Upper lobe of left lung (tissue), 6 donors: ENCODE measurements at places on chromosomes 4 and X. TPM values are rescaled to one million over a fixed set of nuclear protein-coding genes. Genes with fewer than 3 reads are reported as not detected.

OGT gene
- total RNA-seq, result 118 TPM

CLOCK gene
- total RNA-seq, result 10.2 TPM

CPZ gene
- 8.6 TPM for total RNA-seq

CCDC160 gene
- 0.27 TPM for total RNA-seq

NSUN7 gene
- 31.6 TPM for total RNA-seq

HTN1 gene
- not detected for total RNA-seq

TTC29 gene
- 1.1 TPM for total RNA-seq

NXF2B gene
- total RNA-seq, result not detected

ING2 gene
- 10.0 TPM for total RNA-seq

IQSEC2 gene
- total RNA-seq, result 25.3 TPM

DNA sequence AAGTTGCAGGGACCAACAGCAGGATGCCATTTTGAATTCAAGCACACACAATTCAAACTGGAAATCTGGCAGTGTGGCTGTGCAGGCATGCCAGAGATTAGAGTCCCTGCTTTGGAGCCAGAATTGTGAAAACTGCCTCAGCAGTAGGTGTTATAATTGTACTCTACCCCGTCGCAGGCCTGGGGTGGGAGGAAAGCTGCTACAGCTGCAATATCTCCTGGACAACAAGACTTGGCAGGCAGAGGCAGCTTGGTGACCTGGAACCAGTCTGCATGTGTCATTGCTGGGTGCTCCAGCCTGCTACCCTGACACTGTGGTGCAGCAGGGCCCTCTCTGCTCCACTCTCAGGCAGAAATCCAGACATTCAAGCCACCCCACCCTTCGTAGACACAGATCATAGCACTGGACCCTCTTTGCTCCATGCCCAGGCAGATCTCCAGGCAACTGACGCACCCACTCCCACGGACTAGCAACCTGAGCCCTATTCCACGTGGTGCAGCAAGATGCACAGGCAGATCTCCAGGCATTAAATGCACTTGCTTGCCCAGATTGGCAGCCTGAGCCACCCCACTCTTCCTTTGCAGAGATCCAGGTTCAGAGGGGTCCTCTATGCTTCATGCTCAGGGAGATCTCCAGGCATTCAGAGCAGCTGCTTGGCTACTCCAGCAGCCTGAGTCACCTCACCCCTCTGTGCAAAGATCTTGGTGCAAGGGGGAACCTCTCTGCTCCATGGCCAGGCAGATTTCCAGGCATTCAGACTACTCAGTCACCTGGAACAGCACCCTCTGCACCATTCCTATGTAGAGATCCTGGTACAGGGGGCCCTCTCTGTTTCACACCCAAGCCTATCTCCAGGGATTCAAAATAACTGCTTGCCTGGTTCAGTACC lies 140.5 kb downstream of the LRBA start:
- no peak for DNase-seq

DNA sequence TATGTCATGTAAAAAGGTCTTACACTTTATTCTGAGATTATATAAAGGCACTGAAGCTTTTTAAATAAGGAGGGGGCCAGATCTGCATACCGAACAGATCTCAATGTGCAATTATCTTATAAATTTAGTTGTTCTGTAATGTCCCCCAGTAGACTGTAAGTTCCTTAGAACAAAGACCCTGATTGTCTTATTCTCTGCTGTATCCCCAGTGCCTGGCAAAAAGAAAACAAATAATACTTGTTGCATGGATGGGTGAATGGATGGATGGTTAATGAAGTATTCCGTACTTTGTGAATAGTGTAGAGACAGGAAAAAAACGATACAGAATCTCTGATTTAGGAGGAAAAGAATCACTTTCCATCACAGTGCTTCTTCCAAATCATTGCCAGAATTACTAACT lies 141.5 kb downstream of the CHM start:
- DNase-seq, result no peak

DNA sequence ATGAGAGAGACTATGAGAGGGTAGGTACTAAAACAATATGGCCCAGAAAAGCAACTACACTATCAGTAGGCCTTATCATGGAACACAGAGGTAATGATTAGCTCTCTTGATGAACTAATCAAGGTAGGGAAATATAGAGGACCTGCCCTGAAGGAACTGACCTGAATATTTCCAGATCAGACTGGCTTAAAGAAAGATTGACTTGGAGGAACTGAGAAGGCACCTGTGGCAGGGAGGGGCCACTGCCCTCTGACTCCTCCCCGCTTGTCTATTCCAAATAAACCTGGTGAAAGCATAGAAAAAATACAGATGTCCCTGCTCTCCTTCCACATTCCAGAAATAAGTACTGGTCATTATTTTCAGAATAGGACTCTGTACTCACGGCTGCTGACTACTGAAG lies 5.5 kb downstream of the RPS6KA6 start:
- no peak for DNase-seq

- no peak for DNase-seq
Measured at GRCh38 chr4:185909972-185910371, 98.0 kb upstream of the SORBS2 start.

GRCh38 chr4:1746919-1747602 lies 25.7 kb downstream of the TACC3 start:
- no peak for DNase-seq

GRCh38 chrX:39898147-39898546 lies 199.6 kb downstream of the BCOR start:
- no peak for DNase-seq

- DNase-seq, result no peak
Measured at GRCh38 chr4:153962311-153963039, 173.6 kb upstream of the SFRP2 start.

GRCh38 chr4:142314247-142314646 lies 531.9 kb downstream of the INPP4B start:
- no peak for DNase-seq

DNA sequence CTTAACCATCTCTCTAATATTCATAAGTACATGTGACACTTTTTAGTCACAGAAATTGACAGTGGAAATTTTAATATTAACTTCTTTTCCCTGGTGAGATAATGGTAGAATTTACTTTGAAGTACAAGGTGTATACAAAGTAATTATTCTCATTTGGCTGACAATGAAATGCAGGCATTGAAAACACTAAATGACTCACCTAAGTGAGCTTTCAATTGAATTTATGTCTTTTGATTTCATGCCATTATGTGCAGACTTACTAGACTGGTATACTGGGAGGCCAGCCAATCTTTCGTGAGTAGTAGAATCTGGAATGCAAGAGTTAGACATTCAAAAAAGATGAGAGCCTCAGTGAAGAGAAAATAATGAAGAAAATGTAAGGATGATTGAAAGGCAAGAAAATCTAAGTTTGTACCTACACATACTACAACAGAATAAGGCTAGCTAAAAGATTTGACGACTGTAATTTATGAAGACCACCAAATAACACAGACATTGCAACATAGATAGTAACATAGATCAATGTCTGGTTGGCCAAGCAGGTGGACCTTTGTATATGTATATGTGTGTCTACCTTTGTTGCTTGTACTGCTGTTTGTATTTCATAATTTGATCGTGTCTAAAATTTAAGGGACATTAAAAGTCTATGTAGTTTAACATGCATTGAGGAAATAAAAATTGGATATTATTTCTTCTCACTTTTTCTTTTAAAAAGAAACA lies 459.7 kb downstream of the IL15 start:
- no peak for DNase-seq

GRCh38 chr4:79638735-79639134 lies 230.7 kb upstream of the GK2 start:
- no peak for DNase-seq

- DNase-seq, result no peak
Measured at GRCh38 chr4:162457071-162457865, 293.5 kb upstream of the FSTL5 start.

DNA sequence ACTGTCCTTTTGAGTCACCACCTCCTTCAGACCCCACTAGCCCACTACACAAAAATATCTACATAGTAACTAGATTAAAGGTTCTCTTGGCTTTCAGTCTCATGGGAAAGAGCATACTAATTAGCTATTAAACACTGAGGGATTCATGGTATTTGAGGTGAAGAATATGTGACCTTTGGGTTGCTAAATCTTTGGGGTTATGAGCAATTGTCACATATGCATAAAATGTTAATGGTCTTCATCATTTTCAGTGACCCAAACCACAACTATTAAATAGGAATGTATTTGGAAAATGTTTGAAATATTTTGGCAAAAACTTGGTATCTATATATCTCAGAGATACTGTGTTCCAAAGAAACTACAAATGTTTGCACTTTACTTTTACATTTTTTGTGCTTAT lies 365.1 kb downstream of the MAGEB5 start:
- no peak for DNase-seq

GRCh38 chr4:61841714-61842113 lies 641.6 kb downstream of the ADGRL3 start:
- no peak for DNase-seq

DNA sequence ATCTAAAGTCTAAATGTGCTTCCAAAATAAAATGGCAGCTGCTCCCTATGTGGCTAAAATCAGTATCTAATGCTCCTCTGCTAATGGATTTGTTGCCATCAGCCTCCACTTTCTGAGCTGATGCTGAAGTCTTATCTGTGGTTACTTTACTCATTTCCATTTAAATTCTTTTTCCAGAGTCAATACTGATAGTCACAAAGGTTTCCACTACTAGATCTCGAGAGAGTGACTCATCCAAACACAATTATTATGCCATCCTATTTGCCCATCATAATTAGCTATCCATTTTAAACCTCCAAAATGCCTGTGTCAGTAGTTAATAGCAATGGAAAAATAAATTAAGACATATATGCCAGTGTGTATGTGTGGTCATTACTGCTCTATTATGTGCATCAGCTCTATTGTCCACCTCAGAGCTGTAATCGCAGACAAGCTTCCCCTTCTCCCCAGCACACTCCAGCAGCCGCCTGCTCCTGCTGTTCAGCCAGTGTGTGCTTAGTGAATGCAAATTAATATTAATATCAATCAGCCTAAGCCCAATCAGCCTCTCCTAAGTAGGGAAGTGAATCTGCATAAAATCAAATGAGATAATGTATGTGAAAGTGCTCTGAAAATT lies 199.8 kb upstream of the ZIC3 start:
- no peak for DNase-seq

- no peak for DNase-seq
Measured at GRCh38 chr4:39353478-39354253, 12.5 kb downstream of the RFC1 start.

- no peak for DNase-seq
Measured at GRCh38 chr4:76804096-76804495, 93.8 kb downstream of the SOWAHB start.

- no peak for DNase-seq
Measured at GRCh38 chr4:156888762-156889161, 82.8 kb downstream of the PDGFC start.

DNA sequence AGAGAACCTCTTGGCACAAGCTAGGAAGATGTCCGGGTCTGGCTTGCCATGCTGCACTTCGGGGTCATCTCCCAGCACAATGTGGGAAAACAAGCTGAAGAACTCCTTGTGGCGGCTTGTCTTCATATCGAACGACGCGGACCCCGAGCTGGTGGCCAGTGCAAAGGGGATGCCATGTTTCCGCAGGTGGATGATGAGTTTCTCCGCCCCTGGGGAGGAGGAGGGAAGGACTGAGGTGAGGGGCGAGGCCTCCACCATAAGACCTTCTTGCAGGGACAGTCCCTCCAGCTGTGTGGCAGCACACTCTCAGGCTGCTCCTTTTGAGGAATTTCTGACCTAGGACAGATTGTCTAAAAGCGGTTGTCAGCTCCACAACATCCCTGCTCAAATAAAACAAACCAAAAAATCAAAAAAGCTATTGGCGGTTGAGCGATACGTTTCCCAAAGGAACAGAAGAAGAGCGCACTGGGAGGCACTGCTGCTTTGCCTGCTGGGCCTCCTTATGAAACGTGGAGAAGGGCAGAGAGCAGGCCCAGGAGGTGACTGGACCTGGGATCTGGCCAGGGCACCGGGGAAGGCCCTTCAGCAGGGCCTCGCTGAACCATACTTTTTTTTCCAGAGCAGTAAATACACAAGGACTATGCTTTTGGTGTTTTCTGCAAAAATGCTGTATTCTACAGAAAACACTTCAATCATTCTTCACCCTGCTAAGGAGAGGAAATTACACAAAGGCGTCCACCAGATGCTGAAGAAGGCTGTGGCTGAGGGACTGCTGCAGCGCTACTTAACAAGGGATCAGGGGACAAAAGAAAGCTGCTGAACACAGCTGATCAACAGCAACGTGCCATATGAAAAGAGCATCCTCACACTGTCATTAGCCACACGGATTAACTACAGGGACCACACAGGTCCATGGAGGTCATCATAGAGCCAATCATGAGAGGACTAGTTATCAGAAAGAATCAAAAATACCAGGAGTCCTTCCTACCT lies 70.0 kb upstream of the STS start:
- no peak for DNase-seq

GRCh38 chr4:139951021-139951420 lies 203.0 kb downstream of the MAML3 start:
- DNase-seq, result no peak

- peak; percentile 48 for DNase-seq
Measured at GRCh38 chrX:69173906-69174305, 8.7 kb upstream of the PJA1 start.
